Activated CD8-positive, alpha-beta T cell treated with anti-CD3 and anti-CD28 coated beads for 36 hours (primary cell): ENCODE measurements at places on chromosomes 11 and 22. TPM values are rescaled to one million over a fixed set of nuclear protein-coding genes. Genes with fewer than 3 reads are reported as not detected.

DNA sequence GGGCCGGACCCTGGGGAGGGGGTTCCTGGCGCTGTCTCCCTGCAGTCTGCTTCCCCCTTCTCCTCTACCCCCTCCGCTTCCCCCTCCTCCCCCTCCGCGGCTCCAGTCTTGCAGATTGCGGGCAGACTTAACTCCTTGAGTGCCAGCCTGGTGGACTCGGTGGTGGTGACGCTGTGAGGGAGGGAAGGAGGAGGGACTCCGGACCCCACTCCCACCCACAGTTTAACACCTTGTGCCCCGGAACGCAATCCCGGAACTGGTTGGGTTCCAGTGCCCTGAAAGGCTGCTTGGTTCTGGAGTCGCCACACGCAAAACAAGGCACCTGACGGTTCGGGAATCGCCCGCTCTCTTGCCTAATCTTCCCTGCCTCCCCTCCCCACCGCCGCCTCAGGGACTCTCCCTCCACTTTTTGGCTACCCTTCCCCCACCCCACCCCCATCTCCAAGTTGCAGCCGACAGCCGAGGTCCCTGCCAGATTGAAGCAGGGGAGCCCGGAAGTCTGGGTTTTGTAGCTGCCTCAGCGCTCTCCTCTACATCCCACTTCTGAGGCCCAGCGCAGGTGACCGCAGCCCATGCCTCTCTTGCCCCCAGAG, 3.9 kb upstream of the BCL9L start:
- H3K27me3 ChIP-seq: no peaks in the 10 kb centered on the region
- peak overlapping the region; percentile 98 for H3K27ac ChIP-seq
- peaks cover 42% of the 10 kb centered on the region for H3K4me1 ChIP-seq
- peak overlapping the region; percentile 90 for H3K4me3 ChIP-seq
- H3K36me3 ChIP-seq: no peaks in the 10 kb centered on the region

GRCh38 chr22:42994917-42995562, 19.9 kb downstream of the PACSIN2 start:
- H3K27me3 ChIP-seq: no peaks in the 10 kb centered on the region
- peaks cover 13% of the 10 kb centered on the region for H3K36me3 ChIP-seq
- H3K4me1 ChIP-seq: peaks cover 40% of the 10 kb centered on the region
- no peak overlapping the region for H3K4me3 ChIP-seq
- no peak overlapping the region for H3K27ac ChIP-seq
- no peak for DNase-seq

GRCh38 chr11:20739577-20739976, 70.2 kb downstream of the NELL1 start:
- H3K36me3 ChIP-seq: no peaks in the 10 kb centered on the region
- no peaks in the 10 kb centered on the region for H3K4me1 ChIP-seq
- H3K27me3 ChIP-seq: no peaks in the 10 kb centered on the region
- no peak overlapping the region for H3K4me3 ChIP-seq
- H3K27ac ChIP-seq: no peak overlapping the region

- H3K4me3 ChIP-seq: no peak overlapping the region
- no peaks in the 10 kb centered on the region for H3K27me3 ChIP-seq
- no peaks in the 10 kb centered on the region for H3K4me1 ChIP-seq
- H3K27ac ChIP-seq: no peak overlapping the region
Measured at GRCh38 chr11:106493751-106494150, 416.3 kb downstream of the AASDHPPT start.

Gene ZP1
- not detected for total RNA-seq

DNA sequence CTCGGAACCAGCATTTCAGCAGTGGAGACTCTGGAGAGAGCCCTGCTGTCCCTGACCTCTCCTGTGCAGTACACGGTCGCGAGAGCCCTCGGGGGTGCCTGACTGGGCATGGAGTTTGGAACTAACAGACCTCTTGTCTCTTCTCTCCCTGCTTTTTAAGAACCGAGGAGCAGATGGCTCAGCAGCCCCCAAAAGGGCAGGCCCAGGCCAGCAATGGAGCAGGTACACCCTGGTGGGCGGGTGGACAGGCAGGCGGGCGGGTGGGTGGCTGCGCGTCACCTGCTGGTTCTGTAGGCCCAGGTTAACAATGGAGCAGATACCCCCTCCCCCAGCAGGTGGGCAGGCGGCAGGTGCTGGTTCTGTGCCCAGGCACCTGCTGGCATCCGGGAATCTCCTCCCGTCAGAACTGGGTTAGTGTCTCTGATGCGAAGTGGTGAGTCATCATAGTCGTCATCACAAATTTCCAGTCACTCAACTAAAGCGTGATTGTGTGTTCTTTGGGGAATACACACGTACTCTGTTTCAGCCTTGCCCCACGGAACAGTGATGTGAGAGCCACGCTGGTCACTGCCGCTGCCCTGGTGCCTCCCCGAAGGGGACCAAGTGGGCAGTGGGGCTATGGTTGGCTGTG, 41.1 kb downstream of the GRAMD4 start:
- DNase-seq: peak; percentile 47
- H3K27ac ChIP-seq: peak overlapping the region; percentile 37
- H3K27me3 ChIP-seq: no peaks in the 10 kb centered on the region
- H3K4me1 ChIP-seq: peaks cover 21% of the 10 kb centered on the region

Gene RTN4RL2
- 0.23 TPM for total RNA-seq

Gene RFPL1
- not detected for total RNA-seq

Gene TESMIN
- total RNA-seq: 4.9 TPM

- H3K27ac ChIP-seq: no peak overlapping the region
- no peaks in the 10 kb centered on the region for H3K4me1 ChIP-seq
- no peak for DNase-seq
- no peaks in the 10 kb centered on the region for H3K36me3 ChIP-seq
- no peaks in the 10 kb centered on the region for H3K27me3 ChIP-seq
Measured at GRCh38 chr11:44791316-44791925, 64.7 kb downstream of the TSPAN18 start.

GRCh38 chr11:45651156-45651555, 14.3 kb downstream of the CHST1 start:
- H3K4me3 ChIP-seq: no peak overlapping the region
- peaks cover 6% of the 10 kb centered on the region for H3K4me1 ChIP-seq
- no peaks in the 10 kb centered on the region for H3K36me3 ChIP-seq
- no peak for DNase-seq
- no peak overlapping the region for H3K27ac ChIP-seq
- peaks cover 12% of the 10 kb centered on the region for H3K27me3 ChIP-seq

DNA sequence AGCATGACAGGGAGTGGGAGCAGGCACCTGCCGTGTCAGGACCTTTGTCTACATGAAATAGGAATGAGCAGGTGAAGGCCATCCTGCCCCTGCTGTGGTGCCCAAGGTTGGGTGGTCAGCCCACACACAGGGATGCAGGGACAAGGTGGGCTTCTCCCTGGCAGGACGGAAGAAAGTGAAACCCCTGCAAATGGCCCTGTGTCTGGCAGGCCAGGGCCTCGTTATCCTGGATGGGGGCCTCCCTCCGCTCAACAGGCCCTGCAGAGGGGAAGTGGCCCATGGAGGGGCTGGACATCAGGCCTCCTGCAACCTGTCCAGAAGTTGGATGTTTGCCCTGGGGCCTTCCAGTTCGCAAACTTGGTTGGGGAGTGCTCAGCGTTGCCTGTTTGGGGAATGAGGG, 14.9 kb downstream of the TOB2 start:
- peaks cover 21% of the 10 kb centered on the region for H3K36me3 ChIP-seq
- H3K27ac ChIP-seq: no peak overlapping the region
- no peaks in the 10 kb centered on the region for H3K27me3 ChIP-seq
- no peak for DNase-seq
- H3K4me1 ChIP-seq: peaks cover 11% of the 10 kb centered on the region

Gene KRTAP5-11
- not detected for total RNA-seq

GRCh38 chr11:45298718-45299117, 12.6 kb upstream of the SYT13 start:
- no peaks in the 10 kb centered on the region for H3K36me3 ChIP-seq
- no peak for DNase-seq
- H3K4me1 ChIP-seq: no peaks in the 10 kb centered on the region

DNA sequence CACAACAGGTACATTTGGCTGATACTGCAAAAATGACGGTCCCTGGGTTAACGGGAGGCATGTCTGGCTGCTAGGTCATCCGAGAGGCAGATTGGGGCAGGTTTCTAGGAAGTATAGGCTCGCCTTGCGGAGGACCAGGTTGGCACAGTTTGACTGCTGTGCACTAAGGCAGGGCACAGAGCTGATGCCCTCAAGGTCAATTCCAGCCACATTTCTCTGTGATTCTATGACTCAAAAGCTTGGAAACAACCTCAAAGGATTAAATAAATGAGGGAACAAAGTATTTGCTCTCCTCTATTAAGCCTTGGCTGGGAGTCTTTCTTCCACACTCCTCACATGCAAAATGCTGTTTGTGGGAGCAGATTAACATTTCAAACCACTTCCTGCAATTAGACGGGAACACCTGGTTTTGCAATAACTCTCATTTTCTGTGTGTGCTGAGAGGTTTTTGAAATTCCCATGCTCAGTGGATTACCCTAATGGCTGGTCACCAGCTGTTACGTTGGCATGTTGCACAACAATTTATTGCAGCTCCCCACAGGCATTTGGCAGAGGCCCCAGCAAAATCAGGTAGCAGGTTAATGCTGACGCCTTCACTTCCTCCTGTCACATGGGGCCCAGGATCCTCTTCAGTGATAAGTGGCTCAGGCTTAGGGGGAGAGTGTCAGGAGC, 61.0 kb upstream of the PLET1 start:
- H3K27me3 ChIP-seq: no peaks in the 10 kb centered on the region
- H3K27ac ChIP-seq: no peak overlapping the region
- H3K4me3 ChIP-seq: no peak overlapping the region

Gene CECR2
- total RNA-seq: 0.11 TPM

DNA sequence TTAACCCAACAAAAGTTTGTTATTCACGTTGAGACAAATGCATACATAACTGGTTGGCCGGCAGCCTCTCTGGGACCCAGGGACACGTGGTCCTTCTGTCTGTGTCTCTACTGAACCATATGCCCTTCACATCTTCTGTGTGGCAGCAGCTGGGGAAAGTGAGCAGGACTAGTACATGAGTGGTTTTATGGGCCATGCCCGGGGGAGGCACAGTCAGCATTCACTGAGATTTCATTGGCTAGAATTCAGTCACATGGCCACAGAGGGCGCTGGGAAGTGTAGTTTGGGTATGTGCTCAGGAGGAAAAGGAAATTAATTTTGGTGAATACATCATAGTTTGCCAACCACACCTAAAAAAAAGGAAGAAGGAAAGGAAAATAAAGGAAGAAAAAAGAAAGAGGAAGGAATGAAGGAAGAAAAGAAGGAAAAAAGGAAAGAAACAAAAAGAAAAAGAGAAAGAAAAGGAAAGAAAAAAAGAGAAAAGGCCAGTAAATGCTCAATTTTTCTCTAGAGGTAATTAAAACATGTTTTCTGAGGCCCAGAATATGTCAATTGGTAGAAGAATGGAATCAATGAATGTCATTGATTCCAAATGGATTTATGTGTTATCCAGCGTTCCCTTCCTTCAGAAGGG, 55.9 kb upstream of the KIRREL3 start:
- no peak overlapping the region for H3K27ac ChIP-seq
- no peaks in the 10 kb centered on the region for H3K4me1 ChIP-seq
- no peak overlapping the region for H3K4me3 ChIP-seq
- peaks cover 1% of the 10 kb centered on the region for H3K27me3 ChIP-seq

- H3K27ac ChIP-seq: no peak overlapping the region
- H3K4me3 ChIP-seq: no peak overlapping the region
- no peaks in the 10 kb centered on the region for H3K27me3 ChIP-seq
- no peaks in the 10 kb centered on the region for H3K36me3 ChIP-seq
- DNase-seq: no peak
Measured at GRCh38 chr22:37342065-37342464, 59.8 kb downstream of the CYTH4 start.

- DNase-seq: peak; percentile 68
- H3K27me3 ChIP-seq: no peaks in the 10 kb centered on the region
- no peak overlapping the region for H3K4me3 ChIP-seq
- H3K27ac ChIP-seq: no peak overlapping the region
- H3K36me3 ChIP-seq: peaks cover 34% of the 10 kb centered on the region
Measured at GRCh38 chr11:65625628-65626342, 10.2 kb downstream of the PCNX3 start.

GRCh38 chr11:1354125-1354938, 35.4 kb upstream of the BRSK2 start:
- H3K4me3 ChIP-seq: no peak overlapping the region
- H3K4me1 ChIP-seq: no peaks in the 10 kb centered on the region
- no peaks in the 10 kb centered on the region for H3K36me3 ChIP-seq
- H3K27ac ChIP-seq: no peak overlapping the region

GRCh38 chr22:45459235-45459634, 43.4 kb upstream of the FBLN1 start:
- H3K27ac ChIP-seq: no peak overlapping the region
- DNase-seq: no peak
- H3K4me1 ChIP-seq: no peaks in the 10 kb centered on the region
- no peaks in the 10 kb centered on the region for H3K36me3 ChIP-seq
- no peak overlapping the region for H3K4me3 ChIP-seq

GRCh38 chr22:25232301-25232700, 12.9 kb downstream of the CRYBB2 start:
- H3K27me3 ChIP-seq: peaks cover 34% of the 10 kb centered on the region
- no peak overlapping the region for H3K4me3 ChIP-seq
- no peak overlapping the region for H3K27ac ChIP-seq
- no peak for DNase-seq
- peaks cover 3% of the 10 kb centered on the region for H3K4me1 ChIP-seq
- H3K36me3 ChIP-seq: no peaks in the 10 kb centered on the region

Gene IGSF9B
- 124 TPM for total RNA-seq

DNA sequence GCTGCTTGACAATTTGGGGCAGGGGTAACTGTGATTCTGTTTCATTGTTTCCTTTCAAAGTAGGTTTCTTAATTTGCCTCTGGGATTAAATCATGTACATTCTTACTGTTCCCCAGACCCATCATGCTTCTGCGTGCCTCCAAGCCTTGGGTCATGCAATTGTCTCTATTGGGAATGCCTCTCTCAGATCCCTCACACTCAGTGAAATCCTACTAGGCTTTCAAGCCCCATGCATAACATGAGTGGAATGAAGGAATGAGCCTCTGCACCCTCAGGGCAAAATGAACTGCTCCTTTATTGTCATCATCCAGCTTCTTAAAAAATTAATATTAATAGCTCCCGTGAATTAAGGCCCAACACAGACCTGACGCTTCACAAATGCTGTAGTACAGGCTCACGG, 381.7 kb downstream of the TENM4 start:
- H3K27ac ChIP-seq: no peak overlapping the region
- H3K4me1 ChIP-seq: no peaks in the 10 kb centered on the region
- H3K27me3 ChIP-seq: peaks cover 8% of the 10 kb centered on the region
- H3K4me3 ChIP-seq: no peak overlapping the region
- no peaks in the 10 kb centered on the region for H3K36me3 ChIP-seq

DNA sequence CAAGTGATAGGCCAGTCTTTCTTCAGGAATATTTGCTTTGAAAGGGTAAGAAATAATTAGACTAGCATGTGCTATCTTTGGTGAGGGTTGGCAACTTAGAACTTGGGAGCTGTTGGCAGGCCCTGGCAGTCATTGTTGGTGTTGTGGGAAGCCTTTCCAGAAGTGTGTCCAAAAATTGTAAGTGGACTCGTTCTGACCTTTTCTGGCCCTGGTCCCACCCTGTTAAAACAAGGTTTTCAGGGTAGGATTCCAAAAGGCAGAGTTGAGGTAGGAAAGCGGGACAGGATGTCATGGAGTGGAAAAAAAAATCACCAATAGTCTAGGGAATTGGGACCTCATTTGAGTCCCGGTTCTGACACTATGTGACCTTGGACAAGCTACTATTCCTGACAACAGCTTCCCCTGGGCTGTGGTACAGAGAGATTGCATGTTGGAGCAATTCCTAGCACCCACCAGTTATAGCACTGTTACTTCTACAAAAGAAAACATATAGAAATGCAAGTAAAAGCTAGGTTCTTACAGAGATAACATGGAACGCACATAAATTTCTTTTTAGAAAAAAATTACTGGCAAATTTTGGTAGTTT, 299.3 kb upstream of the DDI1 start:
- H3K4me3 ChIP-seq: no peak overlapping the region
- H3K27me3 ChIP-seq: no peaks in the 10 kb centered on the region
- H3K36me3 ChIP-seq: no peaks in the 10 kb centered on the region

Gene CLMP
- 0.09 TPM for total RNA-seq
